Nucleus accumbens (tissue), 56 donors: ENCODE measurements at places on chromosomes 3 and 15.
A peak's percentile ranks its signal among the peaks of the same experiment; 100 is the strongest.

DNA sequence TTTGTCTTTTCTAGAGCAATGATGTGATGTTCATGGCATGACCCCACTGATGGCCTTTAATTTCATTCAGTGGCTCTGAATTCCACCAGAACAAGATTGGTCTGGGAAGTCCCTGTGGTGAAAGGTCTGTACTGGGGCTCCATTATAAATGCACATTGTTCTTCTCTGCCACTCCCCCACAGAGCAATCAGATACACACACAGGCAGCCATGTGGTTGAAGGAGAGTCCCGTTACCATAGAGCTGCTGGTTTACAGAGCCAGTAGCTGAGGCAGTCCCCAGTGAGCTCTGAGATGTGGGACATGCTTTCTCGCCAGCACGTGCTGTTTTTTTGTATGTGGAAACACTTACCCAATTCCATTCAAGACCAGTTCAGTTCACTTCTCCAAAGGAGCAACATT is 172.7 kb upstream of the TRIM42 start:
- DNase-seq, result no peak

- DNase-seq, result no peak
Observed at GRCh38 chr15:88072598-88073390, 183.7 kb downstream of the NTRK3 start.

- no peak for DNase-seq
Observed at GRCh38 chr3:87694678-87695077, 364.1 kb downstream of the CGGBP1 start.

DNA sequence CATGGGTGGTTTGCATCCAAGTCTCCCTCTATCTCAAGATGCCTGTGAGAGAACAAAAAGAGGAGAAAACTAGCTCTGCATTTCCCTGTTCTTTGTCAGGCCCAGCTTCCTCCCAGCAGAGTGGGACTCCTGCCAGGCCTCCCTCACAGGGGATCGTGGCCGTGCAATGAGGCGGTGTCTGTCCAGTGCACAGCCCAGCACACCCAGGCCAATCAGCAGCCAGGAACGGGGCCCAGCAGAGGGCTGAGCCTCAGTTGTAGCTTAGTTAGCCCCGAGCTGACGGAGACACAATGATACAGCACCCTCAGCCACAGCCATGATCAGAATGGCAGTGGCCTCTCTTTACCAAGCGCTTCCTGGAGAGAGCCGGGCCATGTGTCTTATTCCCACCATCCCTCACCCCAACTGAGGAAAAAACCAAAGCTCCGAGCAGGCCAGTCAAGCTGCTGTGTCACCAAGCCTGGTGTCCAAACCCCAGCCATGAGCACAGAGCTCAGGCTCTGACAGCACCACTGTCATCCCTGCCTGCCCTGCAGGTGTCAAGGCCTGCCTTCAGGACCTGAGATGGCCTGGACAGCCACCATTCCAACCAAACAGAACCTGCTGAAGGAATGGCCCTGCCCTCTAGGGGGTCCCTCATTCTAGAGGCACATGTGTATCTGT is 71.1 kb downstream of the DNAJB8 start:
- DNase-seq, result no peak

GRCh38 chr3:66723231-66723630 is 222.4 kb upstream of the LRIG1 start:
- no peak for DNase-seq

DNA sequence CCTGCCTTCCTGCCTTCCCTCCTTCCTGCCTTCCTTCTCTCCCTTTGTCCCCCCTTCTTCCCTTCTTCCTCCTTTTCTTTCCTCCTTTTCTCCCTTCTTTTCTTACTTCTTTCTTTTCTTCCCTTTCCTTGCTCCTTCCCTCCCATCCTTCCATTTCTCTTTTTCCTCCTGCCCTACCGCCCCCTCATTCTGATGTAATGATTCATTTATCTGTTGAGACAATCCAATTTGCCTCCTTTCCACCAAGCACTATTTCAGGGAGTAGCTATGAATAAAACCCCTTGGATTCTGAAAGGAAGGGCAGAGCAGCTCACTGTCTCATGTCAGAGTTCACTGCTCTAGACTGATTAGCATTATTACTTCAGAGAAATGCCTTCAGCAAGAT is 462.6 kb downstream of the PDCD6IP start:
- no peak for DNase-seq

GRCh38 chr3:45118615-45119071 is 27.5 kb downstream of the CDCP1 start:
- no peak for DNase-seq

DNA sequence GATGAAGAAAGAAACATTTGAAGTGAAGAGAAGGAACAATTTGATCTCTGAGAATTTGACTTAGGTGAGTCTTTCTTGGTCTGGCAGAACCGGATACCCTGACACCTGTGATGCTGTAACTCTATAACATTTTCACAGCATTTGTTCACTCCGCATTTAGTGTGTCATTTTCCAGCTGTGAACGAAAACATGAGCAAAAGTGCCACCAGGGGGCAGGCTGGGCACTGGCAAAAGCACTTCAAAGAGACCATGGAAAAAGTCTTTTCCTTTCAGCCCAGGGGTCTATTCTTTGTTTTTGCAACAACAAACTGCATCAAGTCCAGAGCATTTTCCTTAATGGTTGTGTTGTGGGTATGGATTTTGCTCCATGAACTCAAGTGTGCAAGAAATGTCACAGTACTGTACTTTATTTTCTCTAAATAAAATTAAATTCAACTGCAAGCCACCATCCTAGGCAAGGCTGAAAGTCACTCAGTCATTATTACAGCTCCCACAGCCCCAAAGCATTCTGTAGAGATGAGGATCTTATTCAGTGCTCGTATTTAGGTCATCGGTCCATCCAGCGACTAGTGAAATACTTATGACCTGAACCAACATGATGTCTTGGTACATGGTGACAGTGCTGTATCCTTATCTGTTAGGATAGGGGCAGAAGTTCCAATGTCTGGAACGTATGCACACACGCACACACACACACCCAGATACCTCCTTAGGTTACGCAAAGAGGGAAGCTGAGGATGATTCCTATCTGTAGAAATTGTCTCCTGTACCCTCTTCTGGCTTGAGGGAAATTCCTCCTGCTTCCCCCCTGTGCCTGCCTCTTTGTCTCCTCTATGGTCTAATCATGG is 125.5 kb downstream of the GADL1 start:
- peak; percentile 28 for DNase-seq

DNA sequence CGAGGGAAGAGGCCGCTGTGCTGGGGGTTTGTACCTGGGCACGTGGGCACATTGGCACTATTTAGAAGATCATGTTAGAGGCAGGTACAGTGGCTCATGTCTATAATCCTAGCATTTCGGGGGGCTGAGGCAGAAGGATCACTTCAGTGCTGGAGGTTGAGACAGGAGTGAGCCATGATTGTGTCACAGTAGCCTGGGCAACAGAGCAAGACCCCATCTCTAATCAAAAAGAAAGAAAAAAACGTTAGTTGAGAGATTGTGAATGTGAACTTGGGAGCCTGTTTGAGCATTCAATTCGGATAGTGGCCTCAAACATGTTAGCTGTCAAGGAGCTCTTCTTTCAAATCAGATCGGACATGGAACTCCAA is 36.6 kb downstream of the IDH2 start:
- no peak for DNase-seq

GRCh38 chr3:97827741-97828471 is 6.1 kb downstream of the CRYBG3 start:
- peak; percentile 3 for DNase-seq

- no peak for DNase-seq
Observed at GRCh38 chr15:59549301-59550185, 62.0 kb upstream of the GCNT3 start.

DNA sequence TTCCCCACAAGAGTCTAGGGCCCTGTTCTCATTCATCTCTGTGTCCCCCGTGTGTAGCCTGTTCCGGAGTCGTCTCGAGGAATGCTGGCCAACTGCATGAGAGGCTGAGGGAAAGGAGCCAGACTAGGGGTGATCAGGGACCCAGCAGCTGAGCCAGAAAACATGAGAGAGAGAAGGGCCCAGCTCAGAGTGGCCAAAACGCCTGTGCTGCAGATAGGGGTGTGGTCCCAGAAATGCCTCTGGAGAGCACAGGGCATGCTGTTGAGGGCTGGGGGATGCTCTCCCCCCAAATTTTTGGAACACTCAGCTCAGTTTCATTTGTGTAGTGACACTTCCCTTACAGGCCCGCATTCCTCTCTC is 14.1 kb downstream of the CYP1A2 start:
- DNase-seq, result no peak

GRCh38 chr15:68382286-68383007 is 49.5 kb downstream of the ITGA11 start:
- no peak for DNase-seq

DNA sequence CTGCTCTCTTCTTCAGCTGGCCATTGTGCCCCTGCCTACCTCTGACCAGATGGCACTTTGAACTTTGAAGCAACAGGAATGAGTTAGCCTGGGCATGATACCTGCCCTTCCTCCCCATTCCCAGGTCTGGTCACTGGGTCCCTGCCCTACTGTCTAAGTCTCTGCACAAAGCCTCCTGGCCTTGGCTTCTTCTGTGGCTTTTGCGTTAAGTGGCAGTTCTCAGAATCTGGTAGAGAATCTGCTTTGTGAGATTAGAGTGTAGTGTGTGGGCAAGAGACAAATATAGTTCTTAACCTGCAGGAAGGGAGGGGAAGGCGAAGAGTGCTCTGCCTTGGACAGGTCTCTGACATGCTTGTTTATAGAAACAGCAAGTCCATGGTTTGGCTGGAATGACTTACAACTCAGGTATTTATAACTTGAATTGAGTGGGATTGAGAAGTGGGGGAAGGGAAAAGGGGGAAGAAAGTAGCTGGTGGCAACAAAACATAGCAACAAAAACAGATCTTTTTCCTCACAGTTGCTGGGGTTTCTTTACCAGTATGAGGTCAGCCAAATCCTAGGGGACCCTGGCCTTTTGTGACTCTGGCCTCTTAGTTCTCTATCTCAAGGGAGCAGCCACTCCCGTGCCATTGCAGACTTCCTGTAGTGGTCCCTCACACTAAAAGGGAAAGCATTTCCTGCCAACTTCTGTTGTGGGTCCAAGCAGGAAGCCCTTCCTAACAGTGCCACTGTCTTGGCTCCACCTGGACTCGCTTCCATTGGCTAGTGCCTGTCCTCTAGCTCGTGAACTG is 16.7 kb downstream of the MAPKBP1 start:
- DNase-seq, result no peak

GRCh38 chr3:64443546-64444381 is 218.5 kb upstream of the PRICKLE2 start:
- no peak for DNase-seq

- no peak for DNase-seq
Observed at GRCh38 chr3:151837057-151837456, 23.1 kb downstream of the AADAC start.

- no peak for DNase-seq
Observed at GRCh38 chr3:186986816-186987215, 56.5 kb downstream of the ST6GAL1 start.

GRCh38 chr3:193605876-193606275 is 12.9 kb downstream of the OPA1 start:
- DNase-seq, result no peak

GRCh38 chr3:15513116-15513515 is 8.4 kb downstream of the COLQ start:
- DNase-seq, result no peak

GRCh38 chr3:168081171-168081771 is 14.5 kb downstream of the GOLIM4 start:
- DNase-seq, result no peak

GRCh38 chr3:150238048-150238802 is 169.9 kb upstream of the TSC22D2 start:
- no peak for DNase-seq
